Left ventricle myocardium superior (tissue), 1 donor: ENCODE measurements at places on chromosomes 6 and 20.
A peak's percentile ranks its signal among the peaks of the same experiment; 100 is the strongest.

DNA sequence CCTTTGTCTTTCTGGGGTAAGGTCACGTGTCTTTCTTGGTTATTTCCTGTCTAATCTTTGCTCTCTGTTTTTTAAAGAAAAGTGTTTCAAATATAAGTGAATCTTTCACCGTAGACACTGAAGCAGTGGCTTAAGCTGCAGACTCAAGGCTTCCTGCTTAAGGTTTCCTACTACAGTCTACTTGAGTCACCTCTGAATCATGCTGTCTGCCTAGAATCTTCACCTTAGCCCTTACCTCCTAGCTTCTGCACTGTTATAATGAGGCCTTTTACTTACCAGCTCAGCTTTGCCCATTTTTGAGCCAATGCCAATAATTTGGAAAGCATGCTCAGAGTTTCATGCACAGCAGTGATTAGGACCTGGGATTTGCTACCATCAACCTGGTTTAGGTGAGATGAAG is 30.6 kb downstream of the ADGRF4 start:
- DNase-seq: no peak

DNA sequence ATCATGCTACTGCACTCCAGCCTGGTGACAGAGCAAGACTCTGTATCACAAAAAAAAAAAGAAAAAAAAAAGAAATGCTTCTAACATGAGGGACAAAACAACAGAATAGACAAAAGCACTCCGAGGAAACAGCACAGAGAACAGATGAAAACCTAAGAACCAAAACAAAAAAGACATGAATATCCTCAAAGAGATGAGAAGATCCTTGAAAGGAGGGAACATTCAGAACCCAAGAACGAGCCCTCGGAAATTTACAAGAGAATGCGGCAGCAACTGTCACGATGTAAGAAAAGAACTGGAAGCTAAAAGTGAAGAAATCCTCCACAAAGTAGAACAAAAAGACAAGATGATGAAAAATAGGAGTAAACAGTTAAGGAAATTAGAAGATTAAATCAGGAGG is 21.2 kb downstream of the ADA start:
- DNase-seq: no peak

DNA sequence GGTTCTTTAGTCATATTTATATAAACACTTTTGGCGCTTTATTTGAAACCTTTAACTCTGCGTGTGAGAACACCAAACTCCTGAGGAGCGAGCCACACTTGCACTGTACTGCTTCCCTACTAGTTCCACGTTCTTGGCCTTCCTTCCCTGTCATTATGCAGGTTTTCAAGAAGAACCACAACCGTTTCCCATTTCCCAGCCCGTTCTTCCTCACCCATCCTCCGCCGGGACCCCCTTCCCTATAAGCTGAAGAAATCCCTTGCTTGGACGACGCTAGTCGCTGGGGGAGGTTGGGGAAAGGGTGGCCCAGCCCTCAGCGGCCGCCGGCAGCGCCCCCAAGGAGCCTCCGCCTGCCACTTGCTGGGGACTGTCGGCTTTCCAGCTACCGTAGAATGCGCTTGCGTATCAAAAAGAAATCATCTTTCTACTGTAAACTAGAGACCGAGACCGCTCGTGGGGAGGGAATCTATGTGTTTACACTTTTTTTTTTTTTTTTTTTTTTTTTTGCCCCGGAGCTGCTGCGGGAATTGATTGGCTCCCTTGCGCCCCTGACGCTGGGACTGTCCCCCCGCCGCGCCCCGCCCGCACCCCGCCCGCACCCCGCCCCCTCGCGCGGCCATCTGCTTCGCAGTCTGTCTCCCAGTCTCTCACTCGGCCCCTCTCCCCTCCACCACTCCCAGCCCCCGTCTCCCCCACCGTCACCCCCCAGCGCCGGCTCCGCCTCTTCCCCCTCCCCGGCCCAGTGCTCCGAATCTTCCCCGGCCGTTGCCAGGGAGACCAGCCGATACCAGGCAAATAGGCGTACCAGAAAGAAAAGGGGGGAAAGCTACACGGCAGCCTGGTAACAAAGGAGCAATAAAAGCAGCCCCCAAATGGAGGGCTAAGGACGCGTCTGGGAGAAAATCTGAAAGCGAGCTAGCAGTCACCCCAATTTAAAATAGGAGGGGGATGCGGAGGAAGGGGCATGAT is 2.3 kb upstream of the MARCKS start:
- DNase-seq: peak; percentile 79

- DNase-seq: no peak
Observed at GRCh38 chr6:39471954-39472659, 149.6 kb upstream of the KCNK16 start.

DNA sequence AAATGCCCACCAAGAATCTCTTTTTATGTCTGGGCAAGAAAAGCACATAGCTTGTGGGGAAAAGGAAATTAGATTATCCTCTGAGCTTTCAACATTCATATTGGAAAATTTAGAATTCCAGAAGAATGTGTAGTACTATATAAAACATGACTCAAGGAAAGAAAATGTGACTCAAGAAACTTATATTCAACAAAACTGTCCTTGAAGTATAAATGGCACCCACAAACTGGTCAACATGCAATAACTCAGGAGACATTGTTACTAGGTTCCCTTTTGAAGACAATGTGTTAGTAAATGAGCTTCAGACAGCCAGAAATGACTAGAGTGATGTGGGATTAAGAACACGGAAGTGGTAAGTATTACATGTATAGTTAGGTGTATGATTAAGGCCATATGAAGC is 26.1 kb upstream of the TINAG start:
- no peak for DNase-seq

GRCh38 chr6:106339334-106340029 is 13.9 kb upstream of the ATG5 start:
- no peak for DNase-seq

GRCh38 chr6:49151461-49151860 is 311.6 kb downstream of the MMUT start:
- DNase-seq: no peak

- DNase-seq: no peak
Observed at GRCh38 chr6:26094036-26094435, 6.8 kb downstream of the HFE start.

- no peak for DNase-seq
Observed at GRCh38 chr6:157186785-157187181, 136.5 kb downstream of the TMEM242 start.

GRCh38 chr6:42761287-42762067 is 15.6 kb upstream of the TBCC start:
- DNase-seq: no peak
